ENCODE measurements at places on chromosomes 4 and X.

DNA sequence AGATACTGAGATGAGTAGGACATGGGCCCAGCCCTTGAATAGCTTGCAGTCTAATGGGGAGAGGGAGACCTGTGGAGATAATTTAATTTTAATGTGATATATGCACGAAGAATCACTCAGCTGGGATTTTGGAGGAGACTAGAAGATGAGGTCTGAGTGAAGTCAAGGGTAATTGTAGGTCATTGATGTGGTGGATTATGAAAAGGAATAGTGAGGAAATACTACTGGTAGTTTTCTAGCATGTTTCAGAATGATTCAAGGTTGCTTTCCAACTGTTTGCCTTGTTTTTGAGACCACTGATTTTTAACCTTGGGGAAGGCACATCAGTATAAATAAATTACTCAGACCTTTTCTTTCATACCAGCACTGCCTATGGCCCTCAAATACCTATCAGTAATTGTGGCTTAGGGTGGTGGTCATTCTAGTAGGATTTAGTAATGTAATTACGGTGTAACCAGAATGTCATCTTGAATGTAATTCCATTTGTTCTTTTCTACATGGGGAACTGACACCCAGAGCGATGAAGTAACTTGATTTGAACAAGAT, 25.6 kb downstream of the PTTG2 start:
- DNase-seq: no peak

- DNase-seq: no peak
Measured at GRCh38 chr4:76982638-76983584, 33.4 kb downstream of the SEPTIN11 start.

- DNase-seq: no peak
Measured at GRCh38 chr4:189773909-189774308, 166.8 kb upstream of the FRG1 start.

GRCh38 chrX:129531132-129531531, 7.8 kb upstream of the SMARCA1 start:
- no peak for DNase-seq

- no peak for DNase-seq
Measured at GRCh38 chr4:54015423-54016030, 48.9 kb downstream of the CHIC2 start.

DNA sequence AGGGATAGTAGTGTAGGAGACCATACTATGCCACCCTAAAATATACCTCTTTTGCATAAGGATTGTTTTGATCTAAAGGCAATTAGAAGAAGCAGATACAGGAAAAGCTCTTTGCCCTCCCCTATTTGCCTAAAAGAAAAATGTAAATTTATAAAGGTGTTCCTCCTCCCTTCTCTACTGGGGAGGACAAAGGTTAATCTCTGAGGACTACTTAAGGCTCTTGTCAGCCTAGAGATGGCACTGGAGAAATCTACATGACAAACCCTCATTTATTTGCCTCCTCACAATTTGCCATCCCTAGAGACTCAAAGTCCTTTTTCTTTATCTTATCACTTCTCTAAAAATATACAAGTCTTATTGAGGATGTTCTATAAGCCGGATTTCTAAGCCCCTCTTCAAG, 1021.8 kb downstream of the STPG2 start:
- DNase-seq: no peak

DNA sequence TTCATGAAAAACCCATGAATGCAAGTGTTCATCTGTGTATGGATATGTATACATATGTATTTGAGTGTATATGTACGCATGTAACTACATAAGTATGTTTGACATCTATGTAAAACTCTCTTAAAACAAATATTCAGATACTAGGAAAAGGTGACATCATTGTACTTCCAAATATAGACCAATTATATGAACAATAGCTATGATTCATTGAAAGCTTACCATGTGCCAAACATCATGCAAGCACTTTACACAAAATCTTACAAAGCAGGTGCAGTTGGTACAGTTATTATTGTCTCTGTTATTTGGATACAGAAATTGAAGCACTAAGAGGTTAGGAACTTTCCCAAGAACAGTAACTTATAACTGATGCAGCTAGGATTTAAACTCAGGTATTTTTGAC, 21.4 kb downstream of the MAGEB17 start:
- DNase-seq: no peak

GRCh38 chr4:128663325-128663724, 146.2 kb upstream of the JADE1 start:
- peak; percentile 13 for DNase-seq

DNA sequence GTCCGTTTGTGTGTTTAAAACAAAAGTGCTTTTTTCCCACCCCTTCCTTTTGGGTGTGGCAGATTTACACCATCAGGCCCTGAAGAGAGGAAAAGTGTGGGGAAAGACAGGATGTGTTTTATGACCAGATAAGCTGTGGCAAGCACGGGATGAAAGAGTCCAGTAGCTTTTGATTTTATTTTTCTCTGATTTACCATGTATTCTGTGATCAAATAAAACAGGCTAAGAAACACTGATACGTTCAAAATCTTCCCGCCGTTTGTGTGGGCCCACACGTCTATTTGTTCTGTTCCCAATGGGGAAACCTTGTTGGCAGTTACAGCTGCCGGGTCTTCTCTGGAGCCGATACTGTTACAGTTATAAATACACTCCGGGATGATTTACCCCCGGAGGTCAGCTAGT, 10.8 kb downstream of the LRP2BP start:
- DNase-seq: no peak

DNA sequence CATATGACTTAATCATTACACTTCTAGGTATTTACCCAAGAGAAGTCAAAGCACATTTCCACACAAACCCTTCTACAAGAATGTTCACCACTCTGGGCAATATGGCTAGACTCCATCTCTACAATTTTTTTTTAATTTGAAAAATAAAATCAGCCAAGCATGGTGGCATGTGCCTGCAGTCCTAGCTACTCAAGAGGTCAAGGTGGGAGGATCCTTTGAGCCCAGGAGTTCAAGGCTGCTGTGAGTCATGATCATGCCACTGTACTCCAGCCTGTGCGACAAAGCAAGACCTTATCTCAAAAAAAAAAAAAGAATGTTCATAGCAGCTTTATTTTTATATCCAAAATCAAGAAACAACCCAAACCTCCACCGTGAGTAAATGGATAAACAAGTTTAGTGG, 70.3 kb upstream of the MBNL3 start:
- no peak for DNase-seq

Measured in activated CD4-positive, alpha-beta T cell treated with anti-CD3 and anti-CD28 coated beads, Interleukin-2, amount 10 ng/mL, durations not matched to agents 7 days and 5 days (primary cell).